ENCODE measurements at places on chromosomes 1 and 21. TPM values are rescaled to one million over a fixed set of nuclear protein-coding genes. Genes with fewer than 3 reads are reported as not detected.

GRCh38 chr1:231478811-231479210 is 49.7 kb upstream of the TSNAX start:
- H3K27me3 ChIP-seq = peaks cover 35% of the 10 kb centered on the region
- H3K36me3 ChIP-seq = no peaks in the 10 kb centered on the region
- no peak overlapping the region for H3K4me3 ChIP-seq
- H3K4me1 ChIP-seq = no peaks in the 10 kb centered on the region

DNA sequence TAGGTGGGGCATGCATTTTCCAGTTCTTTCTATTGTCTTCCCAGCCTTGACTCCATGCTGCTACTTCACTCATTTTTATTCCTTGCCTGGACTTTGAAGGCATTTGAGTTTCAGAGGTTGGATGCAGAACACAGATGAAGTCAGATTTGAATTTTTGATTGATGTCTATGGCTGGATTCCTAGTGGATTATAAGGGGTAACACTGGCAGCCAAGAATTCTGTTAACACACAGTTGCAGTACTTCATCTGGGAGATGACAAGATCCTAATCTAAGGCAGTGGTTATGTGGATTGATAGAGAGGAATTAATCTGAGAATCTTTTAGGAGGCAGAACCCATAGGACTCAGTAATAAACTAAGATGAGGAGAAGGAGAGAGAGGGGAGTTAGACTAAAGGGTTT is 439.0 kb upstream of the USP24 start:
- no peaks in the 10 kb centered on the region for H3K36me3 ChIP-seq
- DNase-seq = no peak
- no peaks in the 10 kb centered on the region for H3K27me3 ChIP-seq
- H3K27ac ChIP-seq = no peak overlapping the region
- H3K4me3 ChIP-seq = no peak overlapping the region
- H3K4me1 ChIP-seq = no peaks in the 10 kb centered on the region

DNA sequence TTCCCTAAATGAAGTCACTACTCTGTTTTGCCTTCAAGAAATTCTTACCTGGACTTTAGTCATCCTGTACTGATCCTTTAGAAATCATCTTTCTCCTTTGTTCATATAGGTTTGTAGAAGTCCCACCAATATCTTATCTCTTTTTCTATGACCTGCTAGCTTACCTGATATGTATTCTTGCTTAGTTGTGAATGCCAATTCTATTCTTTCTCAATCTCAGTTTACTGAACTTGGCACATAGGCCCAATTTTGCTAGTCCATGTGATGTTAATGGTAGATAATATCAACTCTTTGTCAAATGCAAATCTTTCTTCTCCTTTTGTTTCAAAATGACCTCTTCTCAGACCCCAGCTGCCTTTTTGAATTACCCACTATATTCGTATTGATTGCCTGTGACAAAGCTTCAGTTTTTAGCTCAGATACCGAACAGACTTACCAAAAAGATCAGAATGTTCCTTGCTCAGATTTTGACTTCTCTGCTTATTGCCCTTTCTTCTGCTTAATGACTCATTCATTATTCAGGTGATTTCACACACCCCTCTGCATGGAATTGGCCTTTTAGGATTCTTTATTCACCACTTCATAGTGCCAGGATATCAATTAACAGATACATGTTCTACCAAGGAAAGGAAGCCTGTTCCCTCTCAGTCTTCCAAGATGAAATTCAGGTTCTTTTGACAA is 20.6 kb downstream of the IPO9 start:
- DNase-seq = no peak
- H3K36me3 ChIP-seq = peaks cover 46% of the 10 kb centered on the region
- no peak overlapping the region for H3K27ac ChIP-seq
- H3K4me3 ChIP-seq = no peak overlapping the region
- no peaks in the 10 kb centered on the region for H3K27me3 ChIP-seq

DNA sequence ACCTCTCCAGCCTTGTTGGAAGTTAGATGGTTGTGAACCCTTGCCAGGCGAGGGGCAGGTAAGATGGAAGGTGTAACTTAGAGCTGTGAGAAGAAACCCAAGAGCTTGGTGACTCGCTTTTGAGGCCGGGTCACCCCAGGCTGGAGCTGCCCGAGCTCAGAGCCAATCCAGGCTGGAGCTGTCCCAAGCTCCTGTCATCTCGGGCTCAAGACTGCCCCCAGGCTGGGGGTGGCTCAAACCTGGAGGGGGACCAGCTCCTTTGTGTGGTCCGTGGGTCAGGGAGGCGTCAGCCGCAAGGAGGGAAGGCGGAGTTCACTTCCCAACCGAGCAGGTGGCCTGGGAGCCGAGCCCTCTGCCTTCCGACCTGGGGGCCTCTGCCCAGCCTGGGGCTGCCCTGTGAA is 2.0 kb downstream of the HUNK start:
- H3K36me3 ChIP-seq = no peaks in the 10 kb centered on the region
- H3K4me1 ChIP-seq = peaks cover 6% of the 10 kb centered on the region
- DNase-seq = no peak
- peaks cover 41% of the 10 kb centered on the region for H3K27me3 ChIP-seq

- H3K36me3 ChIP-seq = peaks cover 48% of the 10 kb centered on the region
- no peak for DNase-seq
- H3K27me3 ChIP-seq = no peaks in the 10 kb centered on the region
- no peak overlapping the region for H3K4me3 ChIP-seq
- peaks cover 16% of the 10 kb centered on the region for H3K4me1 ChIP-seq
Observed at GRCh38 chr1:246726255-246726679, 2.1 kb downstream of the SCCPDH start.

- no peaks in the 10 kb centered on the region for H3K27me3 ChIP-seq
- no peak overlapping the region for H3K4me3 ChIP-seq
- no peaks in the 10 kb centered on the region for H3K4me1 ChIP-seq
- H3K27ac ChIP-seq = no peak overlapping the region
- DNase-seq = no peak
Observed at GRCh38 chr1:193265716-193266115, 79.3 kb upstream of the B3GALT2 start.

DNA sequence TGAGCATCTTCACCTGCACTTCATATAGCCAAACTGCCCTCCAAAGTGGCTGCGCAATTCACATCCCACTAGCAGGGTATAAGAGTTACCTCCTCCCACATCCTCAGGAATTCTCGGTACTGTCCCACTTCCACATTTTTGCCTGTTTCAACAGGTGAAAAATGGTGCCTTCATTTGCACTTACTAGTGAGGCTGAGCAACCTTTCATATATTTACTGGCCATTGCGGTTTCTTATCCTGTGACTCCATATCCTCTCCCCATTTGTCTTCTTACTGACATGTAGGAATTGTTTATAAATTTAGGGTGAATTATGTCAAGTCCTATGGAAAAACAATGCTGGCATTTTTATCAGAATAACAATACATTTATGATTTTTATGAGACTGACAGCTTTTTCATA is 61.9 kb downstream of the NIBAN1 start:
- no peak overlapping the region for H3K27ac ChIP-seq
- DNase-seq = no peak
- H3K36me3 ChIP-seq = peaks cover 2% of the 10 kb centered on the region
- no peaks in the 10 kb centered on the region for H3K4me1 ChIP-seq

The IGSF21 gene
- total RNA-seq = not detected

The HES3 gene
- total RNA-seq = not detected

The JUN gene
- 110 TPM for total RNA-seq

The HNRNPCL4 gene
- not detected for total RNA-seq

The PTGFRN gene
- total RNA-seq = 0.90 TPM

The ABCA4 gene
- not detected for total RNA-seq

All from activated CD8-positive, alpha-beta T cell treated with anti-CD3 and anti-CD28 coated beads, Interleukin-2, amount 10 ng/mL, durations not matched to agents 7 days and 5 days (primary cell).